CD8-positive, alpha-beta memory T cell (primary cell): ENCODE measurements at places on chromosomes 4 and X. TPM values are rescaled to one million over a fixed set of nuclear protein-coding genes. Genes with fewer than 3 reads are reported as not detected.

GRCh38 chr4:26157541-26157940 is 163.3 kb upstream of the RBPJ start:
- no peaks in the 10 kb centered on the region for H3K27me3 ChIP-seq
- H3K36me3 ChIP-seq: no peaks in the 10 kb centered on the region
- no peak overlapping the region for H3K27ac ChIP-seq
- H3K4me3 ChIP-seq: no peak overlapping the region
- DNase-seq: no peak

GRCh38 chrX:72340626-72341025 is 34.9 kb upstream of the CITED1 start:
- DNase-seq: no peak
- H3K27ac ChIP-seq: no peak overlapping the region
- H3K27me3 ChIP-seq: no peaks in the 10 kb centered on the region

DNA sequence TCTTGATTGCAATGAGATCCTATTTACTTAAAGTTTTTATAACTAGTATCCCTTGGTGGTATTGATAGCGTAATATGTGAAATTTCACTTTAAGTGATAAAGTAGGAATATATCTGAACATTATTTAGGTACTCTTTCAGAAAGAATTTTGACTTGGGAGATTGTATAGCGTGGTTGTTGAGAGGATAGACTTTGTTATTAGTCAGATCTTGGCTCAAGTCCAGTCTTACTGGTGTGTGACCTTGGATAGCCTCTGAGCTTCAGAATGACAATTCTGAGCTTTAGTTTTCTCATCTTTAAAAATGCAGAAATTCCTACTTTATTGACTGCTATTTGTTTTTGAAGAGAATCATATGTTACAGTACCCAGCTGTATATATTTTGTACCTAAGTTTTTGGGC is 32.6 kb downstream of the DCK start:
- H3K4me1 ChIP-seq: no peaks in the 10 kb centered on the region
- H3K4me3 ChIP-seq: no peak overlapping the region
- peaks cover 9% of the 10 kb centered on the region for H3K36me3 ChIP-seq

GRCh38 chrX:39577985-39578869 is 519.5 kb downstream of the BCOR start:
- no peak overlapping the region for H3K4me3 ChIP-seq
- DNase-seq: no peak
- H3K27ac ChIP-seq: no peak overlapping the region
- H3K4me1 ChIP-seq: no peaks in the 10 kb centered on the region
- H3K36me3 ChIP-seq: no peaks in the 10 kb centered on the region
- H3K27me3 ChIP-seq: no peaks in the 10 kb centered on the region

DNA sequence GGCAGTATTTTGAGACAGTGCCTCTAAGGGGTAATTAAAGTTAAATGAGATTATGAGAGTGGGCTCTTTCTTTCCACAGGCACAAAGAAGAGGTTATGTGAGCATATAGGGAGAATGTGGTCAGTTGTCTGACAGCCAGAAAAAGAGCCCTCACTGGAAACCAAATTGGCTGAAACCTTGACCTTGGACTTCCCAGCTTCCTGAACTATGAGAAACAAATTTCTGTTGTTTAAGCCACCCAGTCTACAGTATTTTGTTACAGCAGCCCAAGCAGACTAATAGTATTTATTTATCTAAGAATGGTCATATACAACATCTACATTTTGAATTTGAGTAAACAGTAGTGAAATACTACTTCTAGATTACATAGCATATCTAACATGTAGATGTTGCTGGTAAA is 473.8 kb downstream of the IL15 start:
- H3K27ac ChIP-seq: no peak overlapping the region
- no peaks in the 10 kb centered on the region for H3K27me3 ChIP-seq
- no peak for DNase-seq
- H3K36me3 ChIP-seq: peaks cover 24% of the 10 kb centered on the region
- H3K4me3 ChIP-seq: no peak overlapping the region

- no peaks in the 10 kb centered on the region for H3K27me3 ChIP-seq
- no peaks in the 10 kb centered on the region for H3K36me3 ChIP-seq
- no peaks in the 10 kb centered on the region for H3K4me1 ChIP-seq
Observed at GRCh38 chr4:85142451-85142850, 176.0 kb upstream of the WDFY3 start.

GRCh38 chrX:3592184-3592583 is 121.3 kb downstream of the PRKX start:
- no peak overlapping the region for H3K27ac ChIP-seq
- no peaks in the 10 kb centered on the region for H3K36me3 ChIP-seq
- no peaks in the 10 kb centered on the region for H3K27me3 ChIP-seq
- H3K4me3 ChIP-seq: no peak overlapping the region
- DNase-seq: no peak

- no peak overlapping the region for H3K4me3 ChIP-seq
- H3K4me1 ChIP-seq: no peaks in the 10 kb centered on the region
- H3K27ac ChIP-seq: no peak overlapping the region
Observed at GRCh38 chrX:86711531-86712180, 563.4 kb downstream of the DACH2 start.

GRCh38 chr4:2574863-2575262 is 38.4 kb downstream of the FAM193A start:
- H3K4me3 ChIP-seq: no peak overlapping the region
- H3K27me3 ChIP-seq: no peaks in the 10 kb centered on the region
- H3K36me3 ChIP-seq: no peaks in the 10 kb centered on the region
- peaks cover 16% of the 10 kb centered on the region for H3K4me1 ChIP-seq

DNA sequence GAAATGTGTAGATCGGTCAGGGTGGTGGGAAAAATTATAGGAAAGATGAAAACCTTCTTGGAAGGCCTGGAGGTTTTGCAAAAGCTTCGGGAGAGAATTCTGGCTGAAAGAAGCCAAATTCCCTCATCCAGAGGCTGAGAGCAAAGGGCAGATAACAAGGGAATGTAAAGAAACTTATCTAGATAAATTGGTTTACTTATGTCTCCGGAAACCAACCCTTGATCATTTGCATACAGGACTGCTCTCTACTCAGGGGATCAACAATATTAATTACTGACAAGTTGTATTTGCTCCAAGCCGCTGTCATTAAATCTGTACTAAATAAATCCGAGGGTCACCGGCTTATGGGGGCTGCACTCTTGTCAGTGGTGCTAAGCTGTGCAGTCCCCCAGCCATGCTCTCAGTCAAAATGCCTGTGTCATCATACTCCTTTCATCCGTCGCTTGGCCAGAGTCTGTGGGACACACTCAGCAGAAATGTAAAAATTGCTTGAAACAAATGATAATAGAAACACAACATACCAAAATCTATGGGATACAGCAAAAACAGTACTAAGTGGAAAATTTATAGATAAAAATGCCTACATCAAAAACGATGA is 715.7 kb downstream of the KCTD8 start:
- no peak overlapping the region for H3K27ac ChIP-seq
- H3K36me3 ChIP-seq: no peaks in the 10 kb centered on the region
- no peak overlapping the region for H3K4me3 ChIP-seq
- no peaks in the 10 kb centered on the region for H3K4me1 ChIP-seq

Gene PCSK1N
- 3.2 TPM for total RNA-seq

Gene RNF175
- total RNA-seq: not detected

Gene DTHD1
- 3.3 TPM for total RNA-seq

Gene BRS3
- not detected for total RNA-seq

Gene TAF1
- 34.7 TPM for total RNA-seq

Gene MGARP
- not detected for total RNA-seq

Gene HSFX1
- total RNA-seq: 0.29 TPM

Gene SRPX2
- not detected for total RNA-seq

Gene MID1
- not detected for total RNA-seq
